BE2C (cell line): ENCODE measurements at places on chromosomes 16 and 17.

- no peak for DNase-seq
Observed at GRCh38 chr16:69762814-69763598, 874 bp downstream of the WWP2 start.

DNA sequence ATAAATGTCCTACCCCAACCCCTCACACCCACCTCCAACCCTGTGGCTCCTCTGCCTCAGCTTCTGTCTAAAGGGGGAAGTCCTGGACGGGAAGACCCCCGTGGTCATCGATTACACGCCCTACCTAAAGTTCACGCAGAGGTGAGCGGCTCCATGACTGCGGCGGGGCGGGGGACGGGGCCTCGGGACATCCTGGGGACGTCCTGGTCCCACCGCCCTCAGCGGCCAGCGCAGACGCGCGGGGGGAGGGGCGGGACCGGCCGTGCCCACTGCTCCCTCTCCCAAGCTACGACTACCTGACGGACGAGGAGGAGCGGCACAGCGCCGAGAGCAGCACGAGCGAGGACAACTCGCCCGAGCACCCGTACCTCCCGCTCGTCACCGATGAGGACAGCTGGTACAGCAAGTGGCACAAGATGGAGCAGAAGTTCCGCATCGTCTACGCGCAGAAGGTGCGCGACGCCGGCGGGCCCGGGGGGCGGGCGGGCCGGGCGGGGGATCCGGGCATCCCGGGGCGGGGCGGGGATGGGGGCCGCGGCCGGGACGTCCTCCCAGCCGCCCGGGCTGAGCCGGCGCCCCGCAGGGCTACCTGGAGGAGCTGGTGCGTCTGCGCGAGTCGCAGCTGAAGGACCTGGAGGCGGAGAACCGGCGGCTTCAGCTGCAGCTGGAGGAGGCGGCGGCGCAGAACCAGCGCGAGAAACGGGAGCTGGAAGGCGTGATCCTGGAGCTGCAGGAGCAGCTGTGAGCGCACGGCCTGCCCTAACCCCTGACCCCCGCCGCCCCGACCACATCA lies 6.7 kb downstream of the RUNDC3A start:
- no peak for DNase-seq

GRCh38 chr16:81483064-81483969 lies 38.7 kb downstream of the CMIP start:
- DNase-seq: no peak

- no peak for DNase-seq
Observed at GRCh38 chr17:73824321-73824720, 180.1 kb upstream of the SDK2 start.

DNA sequence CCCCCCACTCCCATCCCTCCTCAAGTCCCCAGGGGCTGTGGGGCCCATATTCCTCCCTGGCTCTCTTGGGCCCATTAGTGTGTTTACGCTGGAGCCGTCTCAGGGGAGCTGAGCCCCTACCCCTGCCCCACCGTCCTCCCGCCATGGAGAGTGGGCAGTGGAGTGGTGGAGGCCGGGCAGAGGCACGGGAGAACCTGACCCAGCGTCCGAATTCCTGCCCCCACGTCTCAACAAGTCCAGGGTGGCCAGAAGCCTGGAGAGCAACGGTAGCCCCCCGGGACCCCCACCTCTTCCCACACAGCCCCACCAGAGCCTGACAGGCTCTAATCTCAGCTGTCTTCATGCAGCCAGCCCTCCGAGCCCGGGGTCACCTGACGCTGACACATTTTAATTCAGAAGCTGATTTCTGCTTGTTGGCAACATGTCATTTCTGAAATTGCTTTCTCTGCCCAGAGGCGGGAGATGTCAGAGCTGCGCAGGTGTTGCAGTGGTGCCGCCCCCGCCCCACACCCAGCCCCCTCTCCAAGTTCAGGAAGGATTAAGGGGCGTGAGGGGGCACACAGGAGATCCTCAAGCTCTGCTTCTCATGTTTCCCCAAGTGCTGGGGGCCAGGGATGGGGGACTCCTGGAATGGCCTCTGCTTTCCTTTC lies 32.6 kb downstream of the WNT9B start:
- DNase-seq: no peak

- DNase-seq: no peak
Observed at GRCh38 chr17:76336756-76337412, 16.8 kb downstream of the PRPSAP1 start.

DNA sequence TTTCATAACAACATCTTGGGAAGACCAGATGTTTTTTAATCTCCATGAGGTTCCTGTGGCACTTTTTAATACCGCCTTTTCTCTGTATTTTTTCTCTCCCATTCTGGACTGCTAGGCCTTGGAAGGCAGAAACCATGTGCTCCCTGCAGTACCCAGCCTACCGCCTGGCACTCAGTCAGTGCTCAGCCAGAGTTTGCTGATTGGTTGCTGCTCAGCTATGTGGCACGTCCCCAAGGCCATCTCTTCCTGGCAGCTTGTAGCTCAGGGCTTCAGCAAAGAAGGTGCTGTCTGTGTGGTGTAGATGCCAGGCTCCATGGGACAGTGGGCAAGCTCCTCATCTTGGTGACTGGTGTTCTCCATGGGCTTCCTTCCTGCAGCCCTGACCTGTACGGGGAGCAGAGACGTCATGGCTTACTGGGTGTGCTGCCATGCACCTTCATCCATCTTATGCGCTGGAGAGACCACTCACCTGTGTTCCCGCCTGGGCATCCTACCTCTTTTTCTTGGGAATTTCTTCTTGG lies 86.7 kb downstream of the CLEC16A start:
- DNase-seq: no peak

DNA sequence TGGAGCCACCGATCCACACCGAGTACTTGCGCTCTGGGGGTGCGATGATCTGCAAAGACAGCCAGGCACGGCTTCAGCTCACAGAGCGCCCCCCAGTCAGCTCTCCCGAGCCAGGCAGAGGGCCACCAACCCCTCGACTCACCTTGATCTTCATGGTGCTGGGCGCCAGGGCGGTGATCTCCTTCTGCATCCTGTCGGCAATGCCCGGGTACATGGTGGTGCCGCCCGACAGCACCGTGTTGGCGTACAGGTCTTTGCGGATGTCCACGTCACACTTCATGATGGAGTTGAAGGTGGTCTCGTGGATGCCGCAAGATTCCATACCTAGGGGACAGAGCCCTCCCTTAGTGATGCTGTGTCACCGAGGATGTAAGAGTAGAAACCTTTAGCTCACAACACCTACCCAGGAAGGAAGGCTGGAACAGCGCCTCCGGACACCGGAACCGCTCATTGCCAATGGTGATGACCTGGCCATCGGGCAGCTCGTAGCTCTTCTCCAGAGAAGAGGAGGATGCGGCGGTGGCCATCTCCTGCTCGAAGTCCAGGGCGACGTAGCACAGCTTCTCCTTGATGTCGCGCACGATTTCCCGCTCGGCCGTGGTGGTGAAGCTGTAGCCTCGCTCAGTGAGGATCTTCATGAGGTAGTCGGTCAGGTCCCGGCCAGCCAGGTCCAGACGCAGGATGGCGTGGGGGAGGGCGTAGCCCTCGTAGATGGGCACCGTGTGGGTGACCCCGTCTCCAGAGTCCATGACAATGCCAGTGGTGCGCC lies 1.6 kb downstream of the ACTG1 start:
- DNase-seq: peak; percentile 37

GRCh38 chr16:35187665-35188225 lies 1728.3 kb downstream of the TP53TG3F start:
- no peak for DNase-seq

DNA sequence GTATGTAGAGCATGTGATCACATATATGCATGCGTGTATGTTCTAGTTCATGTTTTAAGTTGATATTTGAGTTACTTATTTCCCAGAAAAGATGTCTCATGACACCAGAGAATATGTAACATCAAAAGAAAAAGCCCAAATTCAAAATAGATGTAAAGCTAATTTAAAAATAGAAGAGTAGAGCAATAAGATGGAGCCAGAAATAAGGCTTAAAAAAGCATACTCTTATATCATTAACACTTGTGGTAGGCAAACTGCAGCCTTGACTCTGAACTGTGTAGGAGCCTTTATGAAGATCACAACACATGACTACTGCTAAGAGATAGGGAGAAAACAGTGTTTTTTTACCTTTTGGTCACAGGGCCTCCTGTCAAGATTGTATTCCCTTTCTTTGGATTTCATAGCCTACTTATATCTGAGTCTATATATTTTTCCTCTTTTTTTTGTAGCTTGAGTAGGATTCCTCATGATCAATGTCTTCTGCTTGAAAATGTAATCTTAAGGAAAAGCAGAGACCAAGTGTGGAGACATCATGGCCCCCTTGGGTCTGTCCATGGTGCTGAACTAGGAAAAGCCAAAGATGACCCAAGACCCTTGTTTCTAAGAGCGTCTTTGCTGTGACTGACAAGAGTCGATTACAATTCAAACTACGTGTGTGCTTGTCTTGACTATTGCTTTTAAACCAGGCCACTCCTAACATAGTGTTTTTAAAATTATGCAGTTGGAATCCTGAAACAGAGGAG lies 390.4 kb downstream of the SHISA9 start:
- no peak for DNase-seq

DNA sequence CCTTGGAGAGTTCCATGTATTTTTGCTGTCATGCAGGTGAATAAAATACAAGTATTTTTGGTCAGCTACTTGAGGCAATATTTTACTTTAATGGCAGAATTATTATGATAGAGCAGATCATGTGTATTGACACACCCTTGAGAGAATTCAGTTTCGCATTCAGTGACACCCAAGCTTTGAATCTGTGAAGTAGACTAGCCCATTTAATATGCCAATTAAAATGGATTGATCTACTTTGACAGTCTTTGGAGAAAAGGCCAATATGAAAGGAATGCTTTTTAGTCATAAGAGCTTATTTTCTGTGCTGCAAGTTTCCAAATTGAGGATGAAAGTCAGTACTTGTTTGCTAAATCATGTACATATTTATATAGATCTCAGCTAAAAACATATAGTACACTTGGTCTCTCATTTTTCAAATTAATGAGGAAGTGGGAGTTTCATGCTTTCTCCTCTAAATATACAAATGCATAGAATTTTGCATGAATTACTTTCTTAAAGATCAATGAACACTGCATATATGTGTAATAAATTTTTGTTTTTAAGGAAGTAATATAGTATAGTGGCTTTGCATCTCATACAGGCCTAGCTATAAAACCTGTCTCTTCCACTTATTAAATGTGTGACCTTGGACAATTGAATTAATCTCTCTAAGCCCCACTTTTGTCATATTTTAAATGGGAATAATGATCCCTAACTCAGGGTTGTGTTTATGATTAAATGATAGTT lies 161.5 kb downstream of the PHKB start:
- DNase-seq: no peak

DNA sequence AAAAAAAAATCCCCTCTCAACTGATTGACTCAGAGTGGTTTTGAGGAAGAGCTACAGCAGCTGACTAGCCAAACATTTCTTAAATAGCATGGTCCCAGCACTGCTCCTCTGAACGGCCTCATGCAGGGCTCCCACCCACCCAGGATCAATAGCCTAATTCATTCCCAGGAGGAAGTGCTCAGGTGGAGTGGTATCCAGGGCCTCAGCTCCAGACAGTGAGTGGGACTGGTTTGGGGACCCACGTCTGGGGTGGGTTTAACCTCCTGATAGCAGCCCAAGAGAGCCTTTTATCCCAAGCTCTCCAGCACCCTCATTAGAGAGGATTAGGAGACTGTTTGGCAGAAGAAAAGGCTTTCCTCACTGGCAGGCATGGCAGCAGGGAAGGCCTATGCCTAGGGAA lies 68.5 kb upstream of the CDH5 start:
- no peak for DNase-seq

- no peak for DNase-seq
Observed at GRCh38 chr17:74467221-74467951, 952 bp downstream of the CD300A start.

DNA sequence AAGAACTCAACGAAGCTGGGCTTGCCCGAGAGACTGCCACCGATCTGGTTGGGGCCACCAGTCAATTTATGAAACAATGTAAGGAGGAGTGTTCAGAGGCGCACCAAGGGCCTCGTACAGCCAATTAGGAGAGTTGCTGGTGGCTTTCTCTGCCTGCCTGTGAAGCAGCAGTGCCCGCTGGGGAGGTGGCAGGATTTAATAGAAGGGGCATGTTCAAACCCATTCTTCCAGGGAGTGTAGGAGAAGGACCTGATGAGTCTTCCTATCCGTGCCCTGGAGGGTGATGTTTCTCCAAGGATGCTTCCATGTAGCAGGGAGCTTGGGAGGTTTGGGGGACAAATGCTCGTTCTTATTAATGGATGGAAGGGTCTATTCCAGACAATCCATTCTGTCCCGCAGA lies 178.4 kb downstream of the CCDC182 start:
- DNase-seq: peak; percentile 43

DNA sequence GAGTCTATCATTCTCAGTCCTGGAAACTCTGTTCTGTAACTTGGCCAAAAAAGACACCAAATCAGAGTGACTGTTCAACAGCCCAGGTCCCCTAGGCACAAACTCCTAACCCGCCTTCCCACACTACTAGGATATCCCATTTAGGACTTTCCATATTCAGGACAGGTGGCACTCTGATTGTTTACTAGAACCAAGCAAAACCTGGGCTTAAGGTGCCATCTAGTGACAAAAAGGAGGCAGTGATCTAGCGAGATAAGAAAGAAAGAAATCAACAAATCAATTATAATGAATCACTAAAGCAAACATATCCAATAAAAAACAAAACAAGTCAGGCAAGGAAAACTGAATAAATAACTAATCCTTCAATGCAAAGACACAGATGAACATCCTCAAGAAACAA lies 203.9 kb downstream of the CEP112 start:
- no peak for DNase-seq

GRCh38 chr17:7408252-7408727 lies 645 bp downstream of the NLGN2 start:
- DNase-seq: no peak

DNA sequence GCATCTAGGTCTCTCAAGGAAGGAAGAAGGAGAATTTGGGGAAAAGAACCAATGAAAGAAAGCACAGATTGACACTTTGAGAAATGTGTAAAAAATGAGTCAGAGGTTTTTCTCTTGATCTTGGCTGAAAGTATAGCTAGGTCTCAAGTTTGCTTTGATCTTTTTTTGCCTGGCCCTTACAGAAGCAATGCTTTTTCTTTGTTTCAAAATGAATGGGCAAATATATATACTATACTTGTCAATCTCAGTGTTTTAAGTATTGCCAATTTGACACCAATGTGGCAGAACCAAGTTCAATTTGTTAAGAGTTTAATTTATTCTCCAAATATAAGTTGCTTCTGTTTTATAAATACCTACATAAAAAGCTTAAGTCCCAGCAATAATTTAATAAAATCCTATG lies 119.6 kb downstream of the PPM1E start:
- DNase-seq: no peak

DNA sequence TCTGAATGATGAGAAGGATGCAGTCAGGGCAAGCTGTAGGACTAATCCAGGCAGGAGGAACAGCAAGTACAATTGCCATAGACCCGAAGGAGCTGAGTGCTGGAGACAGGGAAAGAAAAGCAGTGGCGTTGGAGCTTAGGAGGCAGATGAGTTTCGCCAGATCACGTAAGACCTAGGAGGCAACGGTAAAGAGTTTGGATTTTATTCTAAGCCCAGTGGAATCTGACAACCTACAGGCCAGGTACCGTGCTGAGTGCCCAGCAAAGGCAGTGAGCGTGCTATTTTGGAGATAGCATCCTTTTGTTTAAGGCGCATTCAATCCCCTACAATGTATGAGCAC lies 1.2 kb downstream of the USP43 start:
- DNase-seq: no peak

GRCh38 chr17:58920773-58921172 lies 165.1 kb downstream of the PPM1E start:
- no peak for DNase-seq

- DNase-seq: peak; percentile 54
Observed at GRCh38 chr17:62628831-62629555, 1.5 kb downstream of the MRC2 start.

- no peak for DNase-seq
Observed at GRCh38 chr16:1416521-1416941, 2.0 kb upstream of the UNKL start.

- DNase-seq: no peak
Observed at GRCh38 chr17:10648956-10649355, 8.2 kb downstream of the MYH3 start.
